Stimulated activated naive CD4-positive, alpha-beta T cell treated with Interleukin-2 at 50 U/mL for 16 hours (primary cell): ENCODE measurements at places on chromosomes 11 and 22.

- DNase-seq: no peak
Measured at GRCh38 chr11:69468911-69469885, 12.3 kb upstream of the LINC01488 start.

DNA sequence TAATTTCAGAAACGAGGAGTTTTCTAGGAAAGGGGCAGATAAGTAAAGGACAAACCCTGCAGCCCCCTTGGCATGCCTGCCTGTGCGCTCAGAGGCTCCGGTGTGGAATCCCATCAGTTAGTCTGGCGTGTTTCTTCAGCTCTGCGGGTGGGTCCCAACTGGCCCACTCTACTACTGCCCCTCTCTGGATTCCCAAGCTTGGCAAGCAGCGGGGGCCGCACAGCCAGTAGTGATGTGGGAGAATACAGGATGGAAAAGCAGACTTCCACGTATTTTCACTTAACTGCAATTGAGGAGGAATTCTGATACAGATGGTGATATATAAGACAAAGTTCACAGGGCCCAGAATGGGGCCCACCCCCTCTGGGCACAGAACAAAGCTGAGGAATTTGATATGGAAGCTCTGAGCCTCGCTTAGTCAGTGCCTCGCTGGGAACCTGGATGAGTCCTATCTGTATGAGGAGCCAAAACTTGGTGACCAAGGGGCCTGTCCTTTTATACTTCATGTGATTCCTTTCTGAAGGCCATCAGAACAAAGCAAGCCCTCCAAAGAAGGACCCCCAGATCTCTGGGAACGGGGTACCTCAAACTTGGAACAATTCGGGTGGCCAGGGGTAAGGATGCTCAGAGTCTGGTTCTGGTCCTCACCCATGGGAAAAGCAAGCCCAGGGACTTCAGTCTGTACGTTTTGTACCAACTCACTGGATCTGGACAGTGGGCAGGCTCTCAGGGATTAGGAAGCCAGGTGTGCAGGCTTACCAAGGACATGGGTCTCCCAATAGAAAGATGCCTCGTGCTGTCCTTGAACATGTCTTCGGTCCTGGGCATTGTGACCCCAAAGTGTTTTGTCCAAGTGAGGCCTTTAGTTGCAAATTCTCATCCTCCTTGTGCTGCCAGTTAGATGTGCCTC, 26.0 kb downstream of the RELT start:
- DNase-seq: no peak

DNA sequence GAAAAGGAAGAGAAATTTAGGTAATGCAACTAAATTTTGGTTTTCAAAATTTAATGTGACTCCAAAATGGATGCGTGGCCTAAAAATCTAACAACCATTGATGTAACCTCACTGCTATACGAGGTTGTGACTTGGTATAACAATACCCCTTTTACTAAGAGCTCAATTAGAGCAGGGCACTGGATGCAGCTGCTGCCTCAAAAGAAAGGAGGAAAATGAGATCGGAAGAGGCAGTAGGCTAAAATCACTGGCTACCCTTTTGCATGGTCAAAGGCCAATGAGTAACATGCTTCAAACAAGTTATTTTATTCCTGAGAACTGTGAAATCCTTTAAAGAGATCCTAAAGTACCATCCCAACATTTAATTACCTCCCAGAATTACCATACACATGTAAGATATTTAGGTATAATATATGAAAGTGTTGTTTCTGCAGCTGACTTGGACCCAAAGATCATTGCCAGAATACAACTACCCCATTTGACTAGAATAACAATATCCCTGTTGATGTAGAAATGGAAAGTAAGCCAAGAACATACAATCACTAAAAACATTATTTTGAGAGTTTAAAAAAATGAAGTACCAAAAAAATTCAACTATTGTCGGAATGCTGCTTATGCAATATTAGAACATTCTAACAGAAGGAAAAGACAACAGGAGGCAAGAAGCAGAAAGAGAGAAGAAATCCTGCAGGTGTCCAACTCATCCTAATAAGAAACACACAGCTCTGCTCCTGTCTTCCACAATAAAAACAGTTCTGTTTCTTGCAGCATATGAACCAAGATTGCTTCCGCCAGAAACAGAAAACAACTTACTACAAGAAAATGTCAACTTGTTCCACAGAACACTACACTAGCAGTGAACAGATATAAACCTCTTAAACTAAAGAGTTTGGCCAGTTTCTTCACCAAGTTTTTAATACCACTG, 15.0 kb downstream of the SIK3 start:
- no peak for DNase-seq

- DNase-seq: no peak
Measured at GRCh38 chr22:29093501-29094300, 20.9 kb downstream of the KREMEN1 start.

- DNase-seq: no peak
Measured at GRCh38 chr22:35349704-35350538, 31.0 kb upstream of the HMOX1 start.

GRCh38 chr11:69950120-69950519, 128.0 kb upstream of the ANO1 start:
- DNase-seq: no peak

GRCh38 chr11:12280838-12281565, 96.4 kb upstream of the PARVA start:
- DNase-seq: no peak

GRCh38 chr11:87083029-87083428, 45.3 kb downstream of the TMEM135 start:
- no peak for DNase-seq

- no peak for DNase-seq
Measured at GRCh38 chr22:33467080-33467479, 408.9 kb upstream of the SYN3 start.

GRCh38 chr11:29173660-29174062, 843.2 kb downstream of the KCNA4 start:
- no peak for DNase-seq

GRCh38 chr11:114168691-114169090, 109.2 kb downstream of the ZBTB16 start:
- no peak for DNase-seq

GRCh38 chr11:113876798-113877669, 1.7 kb upstream of the USP28 start:
- DNase-seq: no peak

DNA sequence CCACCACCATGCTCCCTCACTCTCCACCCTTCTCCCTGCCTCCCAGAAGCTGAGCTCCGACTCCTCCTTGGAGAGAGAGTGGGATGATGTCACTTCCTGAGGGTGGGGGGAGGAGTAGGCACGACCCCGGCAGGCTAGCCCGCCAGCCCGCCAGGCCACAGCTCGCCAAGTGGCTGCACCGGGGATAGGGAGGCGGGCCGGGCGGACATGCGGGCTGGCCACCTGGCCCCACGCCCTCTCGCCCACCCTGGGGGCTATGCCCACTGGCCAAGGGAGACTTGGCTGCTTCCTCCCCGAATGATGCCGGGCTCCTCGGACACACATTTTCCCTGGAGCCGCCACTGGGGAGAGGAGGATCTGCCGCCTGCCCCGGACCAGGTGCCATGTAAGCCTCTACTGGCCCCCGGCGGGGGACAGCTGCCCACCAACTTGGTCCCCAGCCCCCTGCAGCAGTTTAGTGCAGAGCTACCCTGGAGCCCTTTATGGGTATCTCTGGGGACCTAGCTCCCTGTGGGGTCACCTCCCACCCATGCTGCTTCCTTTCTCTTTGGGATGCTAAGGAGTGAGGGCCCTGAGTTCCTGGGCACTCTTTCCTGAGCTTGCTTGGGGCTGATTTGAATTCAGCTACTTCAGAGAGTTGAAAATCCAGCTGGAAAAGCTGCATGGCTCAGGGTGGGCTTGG, 33.7 kb upstream of the MYRF start:
- no peak for DNase-seq

DNA sequence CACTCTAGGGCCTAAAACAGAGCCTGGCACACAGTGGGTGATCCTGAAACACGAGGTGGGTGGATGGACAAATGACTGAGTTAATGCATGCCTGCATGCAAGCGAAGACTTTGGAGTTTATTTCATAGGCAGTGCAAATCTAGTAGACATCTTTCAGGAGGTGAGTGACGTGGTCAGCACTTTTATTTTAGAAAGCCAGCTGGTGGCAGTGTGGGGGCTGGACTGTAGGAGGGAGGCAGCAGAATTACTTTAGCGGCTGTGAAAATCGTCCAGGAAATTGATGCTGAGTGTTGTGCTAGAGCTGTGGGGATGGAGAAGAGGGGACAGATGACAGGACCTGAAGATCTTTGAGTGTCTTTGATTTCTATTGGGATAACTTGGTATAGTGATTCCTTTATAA, 47.1 kb downstream of the BMAL1 start:
- DNase-seq: no peak

DNA sequence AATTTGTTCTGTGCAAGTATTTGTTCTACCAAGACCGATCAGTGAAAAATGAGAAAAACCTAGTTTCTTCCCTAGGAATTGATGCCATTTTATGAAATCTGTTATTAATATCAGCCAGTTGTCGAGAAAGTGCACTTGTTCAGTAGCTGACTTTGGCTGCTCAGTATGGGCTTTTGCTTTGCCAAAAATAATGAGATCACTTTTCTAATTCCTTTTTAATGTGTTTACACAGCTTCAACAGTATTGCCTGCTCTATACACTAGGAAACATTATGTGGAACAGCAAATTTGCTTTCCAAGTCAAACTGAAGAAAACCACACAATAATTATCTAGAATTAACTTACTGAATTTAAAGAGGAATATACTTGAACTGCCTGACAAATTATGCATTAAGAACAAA, 34.4 kb downstream of the SCUBE2 start:
- DNase-seq: no peak

DNA sequence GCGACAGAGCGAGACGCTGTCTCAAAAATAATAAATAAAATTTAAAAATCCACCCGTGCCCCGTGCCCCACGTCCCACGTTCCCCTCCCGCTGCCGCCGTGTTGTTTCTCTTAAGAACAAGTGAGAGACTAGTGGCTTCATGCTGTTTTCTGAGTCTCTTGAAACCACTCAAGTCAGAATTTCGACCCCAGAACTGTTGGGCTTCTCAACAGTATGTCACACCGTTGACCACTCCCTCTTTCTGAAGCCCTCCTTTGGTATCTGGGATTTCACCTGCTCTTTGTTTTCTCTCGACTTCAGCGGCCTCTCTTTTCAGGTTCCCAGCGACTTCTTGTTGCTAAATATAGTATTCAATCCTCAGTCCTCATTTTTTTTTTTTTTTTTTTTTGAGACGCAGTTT, 974 bp downstream of the PPIL2 start:
- no peak for DNase-seq

GRCh38 chr11:71962428-71963038, 33.7 kb downstream of the RNF121 start:
- DNase-seq: no peak

GRCh38 chr11:116970485-116971292, 127.5 kb downstream of the SIK3 start:
- DNase-seq: no peak

DNA sequence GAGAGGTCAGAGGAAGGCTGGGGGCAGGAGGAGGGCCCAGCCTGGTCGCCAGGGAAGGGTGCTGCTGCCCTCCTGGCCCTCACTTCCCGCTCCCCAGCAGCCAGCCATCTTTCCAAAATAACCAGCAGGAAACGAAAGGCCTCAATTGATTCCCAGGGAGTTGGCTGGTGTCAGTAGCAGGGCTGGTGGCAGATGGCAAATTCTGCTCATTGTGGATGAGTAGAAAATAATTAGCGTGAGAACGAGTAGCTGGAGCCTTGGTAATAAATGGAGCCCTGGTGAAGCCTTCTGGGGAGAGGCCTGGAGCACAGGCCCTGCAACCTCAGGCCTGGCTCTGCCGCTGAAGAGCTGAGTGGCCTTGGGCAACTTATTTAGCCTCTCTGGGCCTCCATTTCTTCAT, 31.3 kb downstream of the DAGLA start:
- DNase-seq: no peak

- peak; percentile 20 for DNase-seq
Measured at GRCh38 chr11:36684840-36685801, 87.1 kb upstream of the RAG2 start.

DNA sequence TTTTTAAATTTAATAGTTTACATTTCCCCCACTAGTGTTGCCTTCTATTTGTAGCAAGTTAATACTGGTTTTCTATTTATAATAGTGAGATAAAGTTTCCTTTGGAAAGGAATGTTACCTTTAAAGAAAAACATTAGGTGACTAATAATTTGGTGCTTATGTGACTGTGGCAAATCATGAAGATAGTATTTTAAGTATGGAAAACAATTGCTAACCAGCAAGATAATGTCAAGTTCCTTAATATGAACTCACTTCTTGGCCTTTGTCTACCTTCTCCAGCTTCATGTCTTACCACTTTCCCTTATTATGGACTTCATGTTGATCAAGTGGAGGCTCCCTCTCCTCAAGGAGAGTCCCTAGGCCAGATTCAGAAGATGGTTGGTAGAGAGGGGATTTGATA, 27.2 kb downstream of the ARHGEF12 start:
- no peak for DNase-seq

- DNase-seq: no peak
Measured at GRCh38 chr11:65917077-65917433, 1.8 kb downstream of the C11orf68 start.

GRCh38 chr11:69078930-69079605, 30.3 kb downstream of the TPCN2 start:
- no peak for DNase-seq
